ENCODE measurements at places on chromosomes 1 and 21.

DNA sequence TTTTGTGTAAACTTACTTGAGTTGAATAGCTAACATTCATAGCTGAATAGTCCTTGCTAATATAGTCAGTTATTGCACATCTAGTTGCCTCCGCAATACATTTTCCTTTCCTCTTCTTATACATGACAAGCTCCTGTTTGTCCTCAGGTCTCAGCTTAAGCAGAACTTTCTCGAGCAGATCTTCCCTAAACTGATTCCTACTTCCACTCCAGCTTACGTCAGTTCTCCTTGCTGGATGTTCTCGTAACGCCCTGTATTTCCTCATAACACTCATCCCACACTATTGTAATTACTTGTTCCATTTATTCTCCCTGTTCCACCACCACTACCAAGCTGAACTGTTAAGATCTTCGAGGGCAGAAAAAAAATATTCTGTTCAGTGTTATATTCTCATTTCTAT, 15.1 kb upstream of the OMA1 start:
- no peak for DNase-seq

DNA sequence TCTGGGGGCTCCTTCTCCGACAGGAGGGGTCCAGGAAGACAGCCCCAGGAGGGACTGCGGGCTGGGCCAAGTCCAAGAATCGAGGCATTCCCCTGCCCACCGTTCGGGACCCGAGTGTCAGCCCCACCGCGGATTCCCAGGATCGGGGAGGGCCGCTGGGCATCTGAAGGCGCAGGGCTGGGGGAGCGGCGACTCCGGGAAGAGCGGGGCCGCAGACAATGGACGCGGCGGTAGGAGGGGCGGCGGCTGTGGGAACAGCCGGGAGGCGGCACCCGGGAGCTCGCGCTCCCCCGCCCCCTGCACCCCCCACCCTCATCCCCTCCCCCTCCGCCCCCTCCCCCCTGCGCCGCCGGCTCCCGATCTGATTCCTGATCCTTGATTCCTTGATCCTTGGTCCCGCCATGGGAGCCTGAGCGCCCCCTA, at the start of gene VANGL2:
Gene VANGL2, plus strand, starts transcription at position 342 of the 423 bp plus-strand sequence. CDS start 15,274 bp downstream, outside the sequence.
- no peak for DNase-seq

- no peak for DNase-seq
Measured at GRCh38 chr1:173870252-173871075, 2.3 kb downstream of the ZBTB37 start.

- DNase-seq, result no peak
Measured at GRCh38 chr21:38884440-38884839, 78.7 kb downstream of the ETS2 start.

- DNase-seq, result no peak
Measured at GRCh38 chr1:20476265-20477038, 9.6 kb downstream of the CAMK2N1 start.

DNA sequence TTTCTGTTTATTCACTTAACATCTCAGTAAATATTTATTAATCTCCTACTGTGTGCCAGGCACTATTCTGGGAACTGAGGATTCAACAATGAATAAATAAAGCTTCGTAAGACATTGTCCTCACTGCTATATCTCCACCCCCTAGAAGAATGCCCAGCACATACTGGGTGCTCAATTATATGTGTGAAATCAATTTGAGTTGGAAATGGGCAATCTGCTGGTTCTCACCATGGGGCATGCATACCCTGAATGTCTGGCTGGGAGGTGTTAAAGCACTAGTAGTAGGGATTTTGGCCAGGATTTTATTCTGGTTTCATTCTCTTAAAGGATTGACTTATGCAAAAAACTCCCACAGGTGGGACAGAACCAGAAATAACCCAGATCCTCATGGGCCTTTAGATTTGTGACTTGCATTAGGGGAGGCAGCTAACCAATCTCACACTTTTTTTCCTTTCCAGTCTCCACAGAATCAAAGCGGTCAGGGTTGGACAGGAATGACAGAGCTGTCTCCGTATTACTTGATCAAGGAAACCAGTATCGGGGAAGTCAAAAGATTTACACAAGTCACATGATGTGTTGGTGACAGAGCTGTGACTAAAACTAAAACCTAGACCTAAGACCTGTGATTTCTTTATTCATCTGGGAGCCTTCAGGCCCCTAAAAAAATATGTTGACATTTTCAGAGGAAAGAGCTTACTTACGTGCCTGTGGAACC, 12.8 kb downstream of the GFI1 start:
- no peak for DNase-seq

All from activated CD4-positive, alpha-beta T cell treated with anti-CD3 and anti-CD28 coated beads, Interleukin-2, amount 50 U/mL, for 24 hours (primary cell).